ENCODE measurements at places on chromosomes 5 and 9. TPM values are rescaled to one million over a fixed set of nuclear protein-coding genes. Genes with fewer than 3 reads are reported as not detected.

Gene PCA3
- total RNA-seq = 0.43 TPM

GRCh38 chr9:100083448-100084127, 15.2 kb downstream of the ERP44 start:
- no peak overlapping the region for H3K27ac ChIP-seq
- no peaks in the 10 kb centered on the region for H3K4me1 ChIP-seq
- no peak overlapping the region for H3K4me3 ChIP-seq
- H3K27me3 ChIP-seq = no peaks in the 10 kb centered on the region
- DNase-seq = no peak

- no peak for DNase-seq
- H3K4me3 ChIP-seq = no peak overlapping the region
- no peaks in the 10 kb centered on the region for H3K27me3 ChIP-seq
- H3K4me1 ChIP-seq = no peaks in the 10 kb centered on the region
- H3K36me3 ChIP-seq = no peaks in the 10 kb centered on the region
Observed at GRCh38 chr5:155492191-155492590, 478.6 kb downstream of the KIF4B start.

Gene SPATA31E1
- not detected for total RNA-seq

All from uterus (tissue), 4 donors.